ENCODE measurements at places on chromosomes 13 and 19.

DNA sequence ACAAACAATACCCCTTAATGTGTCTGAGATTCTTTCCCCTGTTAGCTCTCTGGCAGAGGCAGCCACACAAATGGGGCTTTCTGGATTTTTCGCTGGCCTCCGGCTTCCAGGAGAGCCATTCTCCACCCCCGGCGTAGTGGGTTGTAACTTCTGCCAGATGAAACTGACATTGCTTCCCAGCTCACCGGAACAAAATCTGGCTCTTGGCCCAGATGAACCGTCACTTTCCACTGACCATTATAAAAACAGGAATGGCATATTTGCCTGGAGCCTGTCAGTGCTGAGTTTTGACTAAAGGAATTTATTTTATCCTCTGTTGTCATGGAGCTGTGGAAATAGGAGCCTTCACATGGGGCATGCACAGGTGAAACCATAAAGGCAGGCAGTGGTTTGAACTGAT is 120.6 kb upstream of the GPR12 start:
- peak; percentile 1 for DNase-seq

GRCh38 chr13:32264407-32264806 is 50.8 kb downstream of the ZAR1L start:
- no peak for DNase-seq

- peak; percentile 74 for DNase-seq
These were observed 333.9 kb downstream of the UQCRFS1 start for GRCh38 chr19:28878862-28879566.

- DNase-seq, result peak; percentile 2
These were observed 412.8 kb downstream of the ZNF536 start for GRCh38 chr19:30784850-30785457.

- DNase-seq, result no peak
These were observed at the start of gene SPRED3 for GRCh38 chr19:38388349-38389100. Gene SPRED3 (plus strand): TSS chr19:38388697. CDS start chr19:38390303, 1,606 bp downstream.

DNA sequence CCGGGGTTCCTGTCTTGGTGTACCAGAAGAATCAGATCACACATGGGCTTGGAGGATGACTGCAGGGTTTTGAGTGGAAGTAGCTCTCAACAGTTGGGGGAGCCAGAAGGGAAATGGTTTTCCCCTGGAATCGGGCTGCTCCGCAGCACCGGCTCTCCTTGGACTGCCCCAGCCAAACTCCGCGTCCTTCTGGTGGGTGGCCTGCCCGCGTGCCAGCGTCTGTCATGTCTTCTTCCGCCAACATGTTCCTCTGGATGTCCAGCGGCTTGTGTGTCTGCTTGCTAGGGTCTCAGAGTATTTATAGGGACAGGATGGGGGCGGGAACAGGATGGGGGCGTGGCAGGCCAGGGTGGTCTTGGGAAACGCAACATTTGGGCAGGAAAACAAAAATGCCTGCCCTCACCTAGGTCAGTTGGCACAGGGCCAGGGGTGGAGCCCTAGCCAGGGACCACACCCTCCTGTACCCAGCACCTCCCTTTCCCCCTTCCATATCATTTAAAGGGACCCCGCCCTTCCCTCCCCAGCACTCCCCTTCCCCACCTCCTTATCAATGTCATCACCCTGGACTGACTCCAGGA is 1.3 kb upstream of the ZNF30 start:
- DNase-seq, result no peak
